CD8-positive, alpha-beta memory T cell (primary cell): ENCODE measurements at places on chromosomes 16 and 17. TPM values are rescaled to one million over a fixed set of nuclear protein-coding genes. Genes with fewer than 3 reads are reported as not detected.

The KLHL10 gene
- not detected for total RNA-seq

The TMEM220 gene
- 0.55 TPM for total RNA-seq

The COA3 gene
- total RNA-seq: 55.5 TPM

The ACSM2B gene
- not detected for total RNA-seq

The KCNH4 gene
- 1.5 TPM for total RNA-seq

The EVI2B gene
- total RNA-seq: 29.8 TPM

The GJD3 gene
- total RNA-seq: 0.24 TPM

The C17orf78 gene
- total RNA-seq: not detected

The KRT25 gene
- not detected for total RNA-seq

- peaks cover 13% of the 10 kb centered on the region for H3K4me1 ChIP-seq
- peak; percentile 58 for DNase-seq
- H3K27me3 ChIP-seq: peaks cover 4% of the 10 kb centered on the region
- H3K27ac ChIP-seq: no peak overlapping the region
Observed at GRCh38 chr17:57861000-57861789, 11.4 kb upstream of the MRPS23 start.

DNA sequence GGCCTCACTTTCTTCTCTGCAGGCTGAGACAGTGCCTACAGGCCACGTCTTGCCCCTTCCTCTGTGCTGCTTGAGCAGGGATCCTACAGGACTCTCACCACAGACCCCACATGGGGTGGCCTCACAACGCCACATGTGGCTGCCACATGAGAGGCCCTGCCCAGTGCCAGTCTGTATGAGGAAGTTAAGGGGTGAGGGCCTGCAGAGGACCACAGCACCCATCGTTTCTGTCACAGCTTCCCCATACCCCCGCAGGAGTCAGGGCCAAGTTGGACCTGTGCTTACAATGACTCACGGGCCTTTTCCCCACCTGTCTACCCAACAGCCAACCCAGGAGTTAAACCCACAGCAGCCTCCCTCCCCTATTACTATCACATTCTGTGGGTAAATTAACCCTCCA is 2.9 kb upstream of the GSDMB start:
- peaks cover 34% of the 10 kb centered on the region for H3K36me3 ChIP-seq
- H3K27me3 ChIP-seq: no peaks in the 10 kb centered on the region
- H3K4me3 ChIP-seq: no peak overlapping the region

GRCh38 chr16:82405736-82406135 is 221.0 kb upstream of the CDH13 start:
- no peak overlapping the region for H3K4me3 ChIP-seq
- H3K27me3 ChIP-seq: no peaks in the 10 kb centered on the region
- DNase-seq: no peak
- H3K4me1 ChIP-seq: no peaks in the 10 kb centered on the region

DNA sequence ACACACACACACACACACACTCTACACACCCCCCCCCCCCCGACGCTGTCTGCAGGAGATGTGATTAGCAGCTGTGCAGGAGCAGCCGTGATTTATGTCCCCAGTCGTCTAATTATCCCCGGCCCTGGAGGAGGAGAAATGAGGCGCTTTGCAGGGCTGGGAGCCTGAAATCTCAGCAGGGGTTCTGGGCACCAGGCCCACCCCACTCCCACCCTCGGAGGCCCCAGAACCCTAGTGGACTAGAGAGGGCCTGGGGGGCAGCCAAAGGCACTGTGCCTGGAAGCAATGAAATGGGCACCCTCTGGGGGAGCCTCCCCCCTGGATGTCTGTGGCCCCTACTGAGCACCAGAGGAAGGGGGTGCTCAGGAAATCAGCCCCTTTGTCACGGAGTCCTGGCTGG is 134.2 kb upstream of the CIBAR2 start:
- H3K4me3 ChIP-seq: no peak overlapping the region
- H3K4me1 ChIP-seq: no peaks in the 10 kb centered on the region
- H3K27me3 ChIP-seq: no peaks in the 10 kb centered on the region
- H3K27ac ChIP-seq: no peak overlapping the region
- no peak for DNase-seq

GRCh38 chr16:1441391-1441829 is 2.9 kb downstream of the CCDC154 start:
- no peaks in the 10 kb centered on the region for H3K36me3 ChIP-seq
- no peak for DNase-seq
- H3K27ac ChIP-seq: no peak overlapping the region
- H3K4me1 ChIP-seq: no peaks in the 10 kb centered on the region
- H3K4me3 ChIP-seq: no peak overlapping the region

DNA sequence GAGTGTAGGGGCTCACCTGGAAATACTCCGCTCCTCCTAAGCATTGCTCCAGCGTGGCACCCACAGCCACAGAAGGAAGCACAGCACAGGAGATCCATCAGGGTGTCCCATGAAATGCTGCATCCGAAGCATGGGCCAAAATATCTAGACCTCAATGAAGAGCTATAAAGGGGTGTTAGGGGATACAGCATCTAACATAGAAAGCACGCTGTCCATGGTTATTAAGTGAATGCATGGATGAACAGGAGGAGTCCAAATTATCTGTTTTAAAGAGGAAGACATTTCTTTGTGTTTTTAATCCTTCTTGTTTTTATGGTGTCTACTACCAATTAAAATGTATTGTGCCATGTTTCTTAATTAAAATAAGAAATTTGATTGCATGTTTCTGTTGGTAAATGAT is 21.6 kb upstream of the KRT20 start:
- DNase-seq: no peak
- H3K4me3 ChIP-seq: no peak overlapping the region
- H3K36me3 ChIP-seq: no peaks in the 10 kb centered on the region
- H3K27me3 ChIP-seq: peaks cover 10% of the 10 kb centered on the region
- no peaks in the 10 kb centered on the region for H3K4me1 ChIP-seq

DNA sequence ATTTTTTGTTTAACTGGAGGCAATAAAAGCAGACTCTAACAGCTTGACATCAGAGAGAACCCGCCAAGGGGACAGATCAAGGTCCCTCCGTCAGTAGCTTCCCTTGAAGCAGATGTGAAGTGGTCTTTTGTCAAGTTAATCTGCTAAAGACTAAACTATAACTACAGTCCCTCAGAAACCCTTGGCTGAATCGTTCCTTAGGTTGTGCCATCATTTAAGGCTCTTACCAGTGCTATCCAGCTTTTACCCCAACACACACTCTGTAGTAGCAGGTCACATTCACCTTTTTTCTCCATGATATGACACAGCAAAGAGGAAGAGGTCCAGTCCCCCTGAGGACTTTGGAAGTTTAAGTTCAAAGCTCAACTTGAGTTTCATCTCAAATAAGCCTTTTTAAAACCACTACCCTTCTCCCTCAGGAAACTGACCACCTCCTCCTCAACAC is 49.7 kb downstream of the ERN1 start:
- DNase-seq: no peak
- H3K27ac ChIP-seq: no peak overlapping the region
- peaks cover 53% of the 10 kb centered on the region for H3K4me1 ChIP-seq

GRCh38 chr17:72861811-72862210 is 230.7 kb downstream of the SLC39A11 start:
- no peak overlapping the region for H3K4me3 ChIP-seq
- H3K27ac ChIP-seq: no peak overlapping the region
- no peaks in the 10 kb centered on the region for H3K4me1 ChIP-seq
- no peaks in the 10 kb centered on the region for H3K36me3 ChIP-seq
- no peaks in the 10 kb centered on the region for H3K27me3 ChIP-seq
- DNase-seq: no peak

DNA sequence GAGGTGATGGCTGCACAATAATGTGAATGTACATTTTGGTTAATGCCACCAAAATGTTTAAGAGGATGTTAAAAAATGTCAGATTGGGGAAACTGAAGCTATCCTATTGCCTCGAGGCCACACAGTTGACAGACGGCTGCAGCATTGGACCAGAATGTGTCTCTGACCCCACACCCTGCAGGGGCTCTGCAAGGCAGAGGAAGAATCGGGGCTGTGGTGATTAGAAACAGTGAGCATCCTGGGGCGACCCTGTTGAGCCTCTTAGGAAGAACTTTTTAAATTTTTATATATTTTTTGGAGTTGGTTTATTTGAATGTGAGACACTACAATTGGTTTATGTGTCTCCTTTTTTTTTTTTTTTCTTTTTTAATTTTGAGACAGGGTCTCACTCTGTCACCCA is 15.0 kb upstream of the ADORA2B start:
- H3K27ac ChIP-seq: no peak overlapping the region
- H3K27me3 ChIP-seq: no peaks in the 10 kb centered on the region
- H3K4me1 ChIP-seq: no peaks in the 10 kb centered on the region
- DNase-seq: no peak

- H3K4me3 ChIP-seq: no peak overlapping the region
- DNase-seq: no peak
- no peaks in the 10 kb centered on the region for H3K36me3 ChIP-seq
Observed at GRCh38 chr16:31532896-31533295, 5.2 kb downstream of the AHSP start.

GRCh38 chr17:80845863-80846671 is 145.6 kb upstream of the CHMP6 start:
- DNase-seq: no peak
- H3K27ac ChIP-seq: no peak overlapping the region
- peaks cover 35% of the 10 kb centered on the region for H3K4me1 ChIP-seq
- peaks cover 4% of the 10 kb centered on the region for H3K36me3 ChIP-seq
- H3K27me3 ChIP-seq: no peaks in the 10 kb centered on the region
- H3K4me3 ChIP-seq: no peak overlapping the region

GRCh38 chr17:33127706-33128105 is 136.1 kb downstream of the SPACA3 start:
- H3K4me1 ChIP-seq: no peaks in the 10 kb centered on the region
- no peak overlapping the region for H3K27ac ChIP-seq
- no peak overlapping the region for H3K4me3 ChIP-seq
- no peaks in the 10 kb centered on the region for H3K36me3 ChIP-seq
- no peak for DNase-seq

DNA sequence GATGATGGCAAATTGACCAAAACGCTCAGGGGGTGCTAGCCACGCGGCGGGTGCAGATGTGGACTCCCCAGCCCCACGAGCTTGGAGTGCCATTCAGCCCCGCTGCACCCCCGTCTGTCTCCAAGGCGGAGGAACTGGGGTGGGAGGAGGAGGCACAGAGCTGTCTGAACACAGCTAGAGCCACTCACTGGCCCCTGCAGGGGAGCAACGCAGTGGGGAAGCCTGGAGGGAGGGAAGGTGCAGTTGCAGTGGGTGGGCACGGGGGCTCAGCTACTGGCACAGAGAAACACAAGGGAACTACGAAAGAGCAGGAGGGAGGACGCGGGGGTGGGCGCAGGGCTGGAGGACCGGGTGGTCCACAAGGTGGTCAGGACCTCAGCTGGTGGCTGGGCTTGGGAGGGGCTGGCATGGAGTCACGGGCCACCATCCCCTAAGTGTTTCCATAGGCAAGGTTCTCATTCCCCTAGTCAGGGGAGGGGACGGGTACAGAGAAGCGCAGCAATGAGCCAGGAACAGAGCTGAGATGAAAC is 46.3 kb upstream of the CDR2 start:
- H3K27ac ChIP-seq: no peak overlapping the region
- no peak overlapping the region for H3K4me3 ChIP-seq
- no peaks in the 10 kb centered on the region for H3K36me3 ChIP-seq
- no peaks in the 10 kb centered on the region for H3K27me3 ChIP-seq

DNA sequence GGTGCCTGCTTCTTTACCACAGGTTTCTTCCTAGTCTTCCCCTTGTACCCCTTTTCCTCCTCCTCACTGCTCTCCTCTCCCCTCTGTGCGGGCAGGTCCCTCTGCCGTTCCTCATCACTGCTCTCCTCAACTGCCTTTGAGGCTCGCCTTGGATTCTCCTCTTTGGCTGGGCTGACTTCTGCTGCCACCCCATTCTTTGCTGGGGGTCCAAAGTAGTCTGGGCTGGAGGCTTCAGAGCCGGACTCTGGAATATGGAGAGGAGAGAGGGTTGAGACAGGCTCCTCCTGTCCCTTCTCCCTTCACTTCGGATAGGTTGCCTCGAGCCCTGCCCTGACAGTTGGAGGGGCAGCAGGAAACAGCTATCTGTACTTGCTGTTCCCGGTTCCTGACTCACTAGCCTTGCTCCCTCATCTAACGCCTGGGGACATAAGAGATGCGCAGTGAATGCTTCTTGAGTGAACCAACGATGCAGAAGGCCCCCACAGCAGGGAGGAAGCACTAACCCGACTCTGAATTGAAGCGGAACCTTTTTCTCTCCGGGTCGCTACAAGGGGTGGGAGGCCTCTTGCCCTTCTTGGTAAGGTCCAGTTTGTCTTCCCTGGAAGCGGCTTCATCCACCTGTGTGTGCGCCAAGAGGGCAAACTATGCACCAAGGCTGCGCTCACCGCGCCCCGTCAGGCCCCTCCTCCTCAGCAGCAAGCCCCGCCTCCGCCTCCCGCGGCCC is 655 bp downstream of the HIRIP3 start:
- peak overlapping the region; percentile 95 for H3K27ac ChIP-seq
- peak overlapping the region; percentile 83 for H3K4me3 ChIP-seq
- peaks cover 19% of the 10 kb centered on the region for H3K4me1 ChIP-seq
- peaks cover 6% of the 10 kb centered on the region for H3K36me3 ChIP-seq
- no peaks in the 10 kb centered on the region for H3K27me3 ChIP-seq
- DNase-seq: no peak

DNA sequence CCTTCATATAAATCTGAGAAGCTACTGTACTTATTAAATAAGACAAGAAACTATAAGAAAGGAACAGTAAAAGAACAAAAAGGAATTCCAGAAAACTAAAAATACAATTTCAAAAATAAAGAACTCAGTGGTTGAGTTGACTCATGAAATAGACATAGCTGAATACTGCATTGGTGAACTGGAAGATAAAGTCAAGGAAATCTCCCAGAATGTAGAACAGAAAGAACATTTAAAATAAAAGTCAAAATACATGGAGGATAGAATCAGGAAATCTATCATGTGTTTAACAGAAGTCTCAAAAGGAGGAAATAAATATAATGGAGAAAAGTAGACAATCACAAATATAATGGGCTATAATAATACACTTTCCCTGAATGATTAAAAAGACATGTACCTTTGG is 136.4 kb upstream of the PMFBP1 start:
- no peak for DNase-seq
- H3K36me3 ChIP-seq: no peaks in the 10 kb centered on the region
- H3K27me3 ChIP-seq: no peaks in the 10 kb centered on the region
- no peak overlapping the region for H3K4me3 ChIP-seq
- no peak overlapping the region for H3K27ac ChIP-seq

DNA sequence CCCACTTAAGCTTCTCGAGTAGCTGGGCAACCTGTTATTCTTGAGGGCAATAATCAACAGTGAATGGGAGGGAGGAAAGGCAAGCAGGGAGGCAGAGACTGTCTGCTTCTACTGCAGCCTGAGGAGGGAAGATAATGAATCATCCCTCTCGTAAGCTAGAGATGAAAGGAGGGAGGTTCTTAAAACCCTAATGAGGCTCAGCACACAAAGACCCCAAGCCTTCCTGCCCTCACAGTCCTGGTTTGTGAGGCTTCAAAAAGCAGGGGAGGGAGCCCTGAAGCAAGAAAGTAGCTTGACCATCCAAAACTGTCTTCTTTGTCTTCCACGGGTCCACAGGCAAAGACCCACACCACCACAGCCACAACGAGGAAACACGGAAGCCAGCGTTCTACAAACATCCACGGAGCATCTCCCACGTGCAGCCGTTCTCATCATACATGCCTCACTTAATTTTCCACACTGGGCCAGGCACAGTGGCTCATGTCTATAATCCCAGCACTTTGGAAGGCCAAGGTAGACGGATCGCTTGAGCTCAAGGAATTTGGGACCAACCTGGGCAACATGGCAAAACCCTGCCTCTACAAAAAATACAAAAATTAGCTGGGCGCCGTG is 1.8 kb downstream of the PIK3R5 start:
- peaks cover 62% of the 10 kb centered on the region for H3K4me1 ChIP-seq
- no peaks in the 10 kb centered on the region for H3K36me3 ChIP-seq
- DNase-seq: no peak
- peak overlapping the region; percentile 77 for H3K4me3 ChIP-seq

GRCh38 chr16:9596788-9597187 is 505.3 kb downstream of the HAPSTR1 start:
- no peaks in the 10 kb centered on the region for H3K27me3 ChIP-seq
- DNase-seq: no peak
